ENCODE measurements at places on chromosomes 4 and X.

DNA sequence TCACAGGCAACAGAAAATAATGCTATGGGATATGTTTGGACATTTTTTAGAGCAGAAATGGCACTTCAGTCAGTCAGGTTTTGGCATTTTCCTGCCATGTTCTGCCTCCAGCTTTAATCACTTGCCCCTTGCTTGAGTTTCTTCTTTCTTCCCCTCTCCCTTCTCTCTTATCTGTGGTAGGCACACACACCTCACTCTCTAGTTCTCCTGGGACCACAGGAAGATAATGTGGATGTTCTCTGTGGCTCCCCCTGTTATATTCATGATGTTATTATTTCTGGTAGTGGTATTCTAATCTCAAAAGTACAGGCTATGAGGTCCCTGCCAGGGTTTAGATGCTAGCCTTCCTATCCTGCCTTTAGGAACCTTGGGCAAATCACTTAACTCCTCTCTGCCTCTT is 5.2 kb downstream of the HADH start:
- DNase-seq: no peak

DNA sequence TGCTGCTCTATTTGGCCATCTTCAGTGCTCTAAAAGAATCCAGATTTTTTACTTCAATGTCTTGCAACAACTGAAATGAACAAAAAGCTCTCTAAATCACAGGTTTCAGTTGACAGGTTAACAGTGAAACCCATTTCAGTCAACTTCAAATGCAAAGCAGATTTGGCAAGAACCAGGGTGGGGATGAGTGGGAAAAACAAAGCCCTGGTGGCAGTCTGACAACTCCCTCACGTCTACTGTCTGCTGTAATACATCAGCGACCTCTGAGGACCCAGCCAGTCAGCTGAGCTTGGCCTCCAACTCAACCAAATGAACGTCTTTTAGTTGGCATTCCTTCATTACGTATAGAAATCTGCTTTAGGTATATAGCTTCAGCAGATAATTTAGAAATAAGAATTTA is 95.8 kb downstream of the COL25A1 start:
- DNase-seq: no peak

GRCh38 chrX:118383120-118383519 is 37.2 kb downstream of the WDR44 start:
- no peak for DNase-seq

- DNase-seq: peak; percentile 52
Observed at GRCh38 chr4:7650606-7651385, 216.1 kb upstream of the PSAPL1 start.

DNA sequence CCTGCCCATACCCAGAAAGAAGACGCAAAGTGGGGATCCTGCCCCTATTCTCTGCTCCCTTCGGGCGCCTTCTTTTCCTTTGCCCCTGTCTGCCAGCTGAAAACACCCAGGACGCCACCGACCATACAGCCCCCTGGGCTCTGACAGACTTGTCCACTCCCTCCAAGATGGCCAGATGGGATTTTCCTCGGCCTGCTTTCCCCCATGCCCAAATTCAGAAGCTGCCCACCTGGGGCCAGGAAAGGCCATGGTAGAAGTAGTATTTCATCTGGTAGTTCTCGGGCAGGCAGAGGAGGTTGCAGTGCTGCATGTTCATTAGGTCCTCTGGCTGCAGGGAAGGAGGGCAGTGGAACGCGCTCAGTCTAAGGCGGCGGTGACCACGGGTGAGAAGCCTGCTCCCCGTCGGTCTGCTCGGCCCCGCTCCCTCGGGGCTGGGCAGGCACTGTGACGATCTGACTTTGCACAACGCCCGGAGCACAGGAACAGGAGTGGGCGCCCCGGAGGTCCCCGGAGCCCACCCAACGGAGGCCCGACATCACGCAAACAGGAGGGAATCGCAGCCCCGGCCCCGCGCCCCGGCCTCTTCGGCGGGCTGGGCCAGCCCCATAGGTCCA is 582 bp downstream of the NAA10 start:
- no peak for DNase-seq

DNA sequence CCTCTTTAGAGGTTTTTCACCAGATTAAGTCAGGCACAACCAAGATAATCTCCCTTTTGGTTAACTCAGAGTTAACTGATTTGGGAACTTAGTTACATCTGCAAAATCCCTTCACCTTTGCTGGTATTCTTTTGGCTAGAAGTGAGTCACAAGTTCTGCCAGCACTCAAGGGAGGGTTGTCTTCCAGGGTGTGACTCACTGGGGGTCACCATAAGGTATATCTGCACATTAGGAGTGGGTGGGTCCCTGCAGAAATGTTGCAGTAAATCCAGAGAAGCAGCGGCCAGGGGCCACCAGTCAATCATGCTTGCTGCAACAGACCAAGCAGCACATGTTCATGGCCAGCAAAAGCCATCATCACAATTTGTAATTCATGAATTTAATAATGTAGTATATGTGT is 59.8 kb upstream of the MAML3 start:
- DNase-seq: no peak

- DNase-seq: no peak
Observed at GRCh38 chrX:107493141-107493540, 43.7 kb downstream of the FRMPD3 start.

DNA sequence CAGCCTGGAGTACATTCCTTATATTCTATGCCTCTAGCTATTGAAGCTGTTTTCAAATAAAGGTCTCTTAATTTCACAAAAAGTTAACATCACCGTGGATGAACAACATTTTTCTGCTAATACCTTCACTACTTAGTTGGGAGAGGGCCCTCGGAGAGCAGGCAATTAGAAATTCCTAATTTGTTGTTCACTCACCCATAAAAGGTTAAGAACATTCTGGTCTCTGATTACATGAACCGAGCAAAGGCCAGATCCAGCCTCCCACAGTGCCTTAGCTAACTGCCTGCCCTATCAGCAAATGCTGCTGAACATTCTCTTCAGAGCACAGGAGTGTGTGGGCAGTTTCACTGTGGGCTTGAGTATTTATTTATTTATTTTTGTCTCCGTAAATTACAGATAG is 36.0 kb upstream of the TTC29 start:
- DNase-seq: no peak

- DNase-seq: no peak
Observed at GRCh38 chrX:23989689-23990088, 37.3 kb downstream of the KLHL15 start.

- no peak for DNase-seq
Observed at GRCh38 chrX:46367491-46367890, 177.7 kb downstream of the ZNF674 start.

GRCh38 chr4:21835712-21836111 is 112.9 kb downstream of the KCNIP4 start:
- DNase-seq: no peak

- no peak for DNase-seq
Observed at GRCh38 chrX:136025091-136025490, 39.9 kb downstream of the SLC9A6 start.

GRCh38 chr4:143721317-143721716 is 20.8 kb upstream of the FREM3 start:
- DNase-seq: peak; percentile 4

- DNase-seq: peak; percentile 10
Observed at GRCh38 chr4:89298788-89299152, 8.8 kb downstream of the GPRIN3 start.

Data from A172 (cell line).